ENCODE measurements at places on chromosomes 1 and 21.

DNA sequence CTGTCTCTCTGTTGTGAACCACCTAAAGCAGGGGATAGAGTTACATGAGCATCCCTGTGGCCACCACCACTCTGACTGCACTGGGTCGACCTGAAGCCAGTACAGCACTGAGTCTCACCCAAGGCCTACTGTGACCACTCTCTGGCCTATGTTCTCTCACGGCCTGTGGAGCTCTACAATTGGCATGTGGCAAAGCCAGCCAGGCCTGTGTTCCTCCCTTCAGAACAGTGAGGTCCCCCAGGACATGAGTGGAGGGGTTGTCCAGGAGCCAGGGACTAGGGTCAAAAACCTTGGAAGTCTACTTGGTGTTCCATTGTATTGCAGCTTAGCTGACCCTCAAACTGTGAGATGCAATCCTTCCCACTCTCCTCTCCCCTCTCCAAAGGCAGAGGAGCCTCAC, 42.7 kb upstream of the FMO3 start:
- no peak for DNase-seq

- peak; percentile 89 for DNase-seq
Measured at GRCh38 chr21:42187976-42188653, 30.8 kb upstream of the ABCG1 start.

DNA sequence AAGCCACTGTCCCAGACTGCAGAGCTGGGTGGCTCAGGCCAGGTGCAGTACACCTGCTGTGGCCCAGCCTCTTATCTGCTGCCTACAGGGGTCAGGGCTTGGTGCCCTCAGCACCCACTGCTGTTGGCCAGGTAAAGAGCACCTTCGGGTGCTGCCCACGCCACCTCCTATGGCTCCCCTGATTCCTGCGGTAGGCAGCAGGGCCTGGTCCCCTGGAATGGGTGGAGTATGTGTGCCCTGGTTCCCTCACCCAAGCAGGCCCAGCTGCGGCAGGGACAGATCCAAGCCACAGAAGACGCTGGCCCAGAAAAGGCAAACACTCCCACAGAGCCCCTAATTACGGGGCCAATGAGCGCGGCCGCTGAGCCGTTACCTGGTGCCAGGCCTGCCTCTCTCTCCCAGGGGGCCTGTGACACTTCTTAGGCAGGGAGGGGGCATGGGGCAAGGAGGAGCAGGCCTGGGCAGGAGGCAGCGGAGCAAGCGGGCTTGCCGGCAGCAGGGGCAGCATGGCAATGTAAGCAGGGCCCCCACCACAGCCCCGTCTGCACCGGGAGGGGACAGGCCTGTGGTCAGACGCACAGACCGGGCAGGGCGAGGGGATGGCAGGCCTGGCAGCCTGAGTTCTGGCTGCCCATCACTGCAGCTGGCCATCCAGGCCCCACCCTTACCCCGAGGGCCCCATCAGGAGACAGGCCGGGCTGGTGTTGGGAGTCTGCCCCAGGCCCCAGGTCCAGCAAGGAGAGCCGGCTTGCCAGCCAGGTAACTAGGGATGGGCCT, 19.0 kb downstream of the ESPN start:
- DNase-seq = no peak

GRCh38 chr1:76832521-76832920, 34.8 kb upstream of the ST6GALNAC5 start:
- no peak for DNase-seq

GRCh38 chr1:41795205-41795762, 123.4 kb downstream of the HIVEP3 start:
- DNase-seq = no peak

GRCh38 chr1:98045211-98045766, 124.5 kb upstream of the DPYD start:
- DNase-seq = no peak

DNA sequence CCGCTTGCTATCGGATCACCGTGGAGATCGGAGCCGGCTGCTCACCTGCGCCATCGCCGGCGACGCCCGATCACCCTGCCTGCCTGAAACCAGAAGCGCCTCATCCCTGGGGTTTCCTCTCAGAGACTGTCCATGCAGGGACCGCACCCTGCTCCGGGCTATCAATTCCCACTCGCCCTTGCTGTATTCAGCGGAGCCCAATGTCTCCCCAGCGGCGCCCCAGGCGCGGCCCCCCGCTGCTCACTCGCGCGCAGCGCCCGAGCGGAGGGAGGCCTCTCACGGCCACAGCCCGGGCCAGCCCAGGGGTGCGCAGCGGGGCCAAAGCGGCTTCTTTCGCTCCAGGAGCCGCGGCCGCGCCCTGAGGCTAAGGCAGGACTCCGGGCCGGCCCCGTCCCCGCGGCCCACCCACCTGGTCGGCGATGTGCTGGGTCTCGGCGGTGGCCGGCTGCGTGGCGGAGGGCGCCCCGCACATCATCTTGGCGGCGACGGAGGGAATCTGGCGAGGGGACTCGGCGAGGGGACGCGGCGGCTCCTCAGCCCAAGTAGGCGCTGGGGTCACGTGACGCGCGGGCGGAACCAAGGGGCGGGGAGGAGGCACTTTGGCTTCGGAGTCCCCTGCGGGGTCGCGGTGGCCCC, at the start of gene CSTB:
Gene CSTB, minus strand, starts transcription at position 514 of the 636 bp plus-strand sequence. Its CDS starts 39 bp downstream, at position 475.
- DNase-seq = peak; percentile 84

DNA sequence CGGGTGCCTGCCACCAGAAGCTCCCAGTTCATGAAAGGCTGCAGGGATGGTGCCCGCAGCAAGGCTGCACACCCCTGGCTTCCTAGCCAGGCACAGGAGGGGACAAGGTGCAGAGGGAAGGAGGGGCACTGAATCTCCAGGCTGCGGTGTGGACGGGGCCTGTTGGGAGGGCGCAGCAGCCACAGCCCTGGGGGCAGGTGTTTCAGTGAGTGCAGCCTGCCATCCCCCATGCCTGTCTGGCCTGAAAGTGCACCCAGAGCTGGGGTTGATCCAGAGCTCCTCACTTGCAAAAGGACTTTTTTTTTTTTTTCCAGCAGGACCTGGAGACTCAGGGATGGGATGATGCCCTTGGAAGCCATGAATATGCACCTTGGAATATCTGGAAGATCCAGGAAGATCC, 153.7 kb upstream of the C1orf174 start:
- DNase-seq = no peak

- DNase-seq = no peak
Measured at GRCh38 chr21:34913811-34914210, 135.3 kb downstream of the RUNX1 start.

DNA sequence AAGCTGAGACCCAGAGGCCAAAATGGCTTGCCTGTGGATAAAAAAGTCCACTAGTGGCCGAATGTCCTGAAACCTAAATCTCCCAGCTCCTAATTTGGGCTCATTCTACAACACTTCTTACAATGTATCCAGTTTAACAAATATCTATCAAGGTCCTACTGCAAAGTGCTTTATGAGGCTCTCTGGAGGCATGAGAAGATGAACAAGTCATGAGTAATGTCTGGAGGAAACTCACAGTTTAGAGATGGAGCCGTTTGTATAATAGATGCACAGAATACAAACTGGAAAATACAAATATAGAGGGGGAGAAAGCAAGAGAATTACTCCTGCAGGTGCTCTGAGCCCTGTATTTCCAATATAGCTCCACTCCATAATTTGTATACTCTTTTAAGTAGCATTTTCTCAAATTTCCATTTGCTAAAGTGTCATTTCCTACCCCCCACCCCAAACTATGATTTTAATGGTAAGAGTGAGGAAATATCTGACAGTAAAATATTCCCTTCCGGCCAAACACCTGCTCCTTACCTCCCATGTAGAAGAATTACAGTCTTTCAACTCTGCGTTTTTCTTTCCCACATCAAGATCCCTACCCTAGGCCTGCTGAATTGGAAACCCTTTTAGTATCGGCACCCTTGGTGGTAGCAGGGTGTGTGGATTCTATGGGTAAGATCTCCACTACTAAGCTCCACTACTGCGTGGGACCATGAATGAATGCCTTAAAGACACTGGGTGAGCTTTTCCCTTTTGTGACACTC, 3.3 kb upstream of the ADAMTS5 start:
- no peak for DNase-seq

DNA sequence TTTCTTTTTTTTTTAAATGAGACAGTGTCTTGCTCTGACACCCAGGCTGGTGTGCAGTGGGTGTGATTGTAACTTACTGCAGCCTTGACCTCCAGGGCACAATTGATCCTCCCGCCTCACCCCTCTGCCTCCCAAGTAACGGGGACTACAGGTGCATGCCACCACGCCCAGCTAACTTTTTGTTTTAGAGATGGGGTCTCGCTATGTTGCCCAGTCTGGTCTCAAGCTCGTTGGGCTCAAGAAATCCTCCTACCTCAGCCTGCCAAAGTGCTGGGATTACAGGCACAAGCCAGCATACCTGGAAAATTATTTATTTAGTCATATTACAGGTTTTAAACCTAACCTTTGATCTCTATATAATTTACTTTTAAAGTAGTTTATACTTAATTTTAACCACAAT, 13.4 kb downstream of the LRRC39 start:
- no peak for DNase-seq

DNA sequence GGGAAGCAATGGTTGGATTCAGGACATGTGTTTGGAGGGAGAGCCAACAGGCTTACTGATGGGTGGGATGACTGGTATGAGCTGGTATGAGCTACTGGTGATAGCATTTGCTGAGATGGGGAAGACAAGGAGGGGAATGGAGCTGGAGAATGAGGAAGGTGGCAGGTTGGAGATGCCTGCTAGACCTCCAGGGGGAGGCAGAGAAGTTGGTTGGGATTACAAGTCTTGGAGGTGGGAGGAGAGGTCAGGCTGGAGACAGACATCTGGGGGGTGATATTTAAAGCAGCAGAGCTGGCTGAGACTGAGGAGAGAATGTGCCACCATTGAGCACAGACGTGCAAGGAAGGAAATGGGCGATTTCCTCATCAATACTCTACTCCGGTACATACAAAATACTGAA, 31.8 kb upstream of the ENO1 start:
- DNase-seq = no peak

DNA sequence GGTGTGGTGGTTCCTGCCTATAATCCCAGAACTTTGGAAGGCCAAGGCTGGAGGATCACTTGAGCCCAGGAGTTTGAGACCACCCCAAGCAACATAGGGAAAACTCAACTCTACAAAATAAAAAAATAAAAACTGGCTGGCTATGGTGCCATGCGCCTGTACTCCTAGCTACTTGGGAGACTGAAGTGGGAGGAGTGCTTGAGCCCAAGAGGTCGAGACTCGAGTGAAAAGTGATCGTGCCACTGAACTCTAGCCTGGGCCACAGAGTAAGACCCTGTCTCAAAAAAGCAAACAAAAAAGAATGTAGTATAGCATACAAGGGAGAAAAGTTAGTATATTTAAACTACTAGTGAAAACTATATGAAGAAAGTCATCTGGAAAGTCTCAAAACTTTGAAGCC, 66.7 kb downstream of the ARID4B start:
- no peak for DNase-seq

GRCh38 chr21:33566514-33566913, 22.0 kb downstream of the DONSON start:
- DNase-seq = no peak

DNA sequence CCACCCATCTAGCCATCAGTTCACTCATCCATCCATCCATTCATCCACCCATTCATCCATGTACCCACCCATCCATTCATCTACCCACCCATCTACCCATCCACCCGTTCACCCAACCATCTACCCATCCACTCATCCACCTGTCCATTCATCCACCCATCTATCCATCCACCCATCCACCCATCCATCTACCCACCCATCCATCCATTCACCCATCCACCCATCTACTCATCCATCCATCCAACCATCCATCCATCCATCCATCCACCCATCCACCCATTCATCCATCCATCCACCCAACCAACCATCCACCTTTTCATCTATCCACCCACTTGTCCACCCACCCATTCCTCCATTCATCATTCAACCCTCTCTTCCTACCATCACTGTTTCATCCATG, 80.3 kb downstream of the KIF14 start:
- DNase-seq = no peak

DNA sequence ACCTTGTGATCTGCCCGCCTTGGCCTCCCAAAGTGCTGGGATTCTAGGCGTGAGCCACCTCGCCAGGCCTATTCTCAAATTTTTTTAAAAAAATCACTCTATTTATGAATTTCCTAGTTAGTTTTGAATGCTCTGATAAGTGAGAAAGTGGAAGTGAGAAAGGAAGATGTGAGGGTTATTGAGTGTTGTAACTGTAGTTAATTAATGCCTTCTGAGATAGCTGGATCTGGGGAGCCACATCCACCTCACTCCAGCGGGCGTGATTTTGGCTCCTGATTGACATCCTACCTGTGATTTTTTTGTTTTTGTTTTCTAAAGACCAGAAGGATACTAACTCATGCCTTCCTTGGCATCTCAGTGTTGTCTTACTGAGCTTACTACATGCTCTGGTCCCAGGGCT, 65.6 kb downstream of the ST3GAL3 start:
- no peak for DNase-seq

- no peak for DNase-seq
Measured at GRCh38 chr1:68723791-68724190, 226.9 kb upstream of the DEPDC1 start.

DNA sequence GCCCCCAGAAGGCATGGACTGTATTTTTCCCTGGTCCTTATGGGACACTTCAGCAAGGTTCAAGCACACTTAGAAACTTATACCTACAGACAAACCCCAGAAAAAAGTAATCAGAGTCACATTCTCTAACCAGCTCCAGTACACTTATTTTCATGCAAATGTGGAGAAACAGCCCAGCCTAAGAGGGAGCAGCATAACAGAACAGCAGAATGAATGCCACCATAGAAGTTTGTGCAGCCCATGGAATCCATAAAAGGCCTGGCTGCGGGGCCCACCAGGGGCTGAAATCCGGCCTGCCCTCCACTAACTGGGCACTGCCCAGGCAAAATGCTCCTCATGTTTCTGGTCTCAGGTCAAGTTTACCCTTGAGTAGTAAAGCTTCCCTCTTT, 60.4 kb upstream of the ATP1A1 start:
- DNase-seq = no peak

DNA sequence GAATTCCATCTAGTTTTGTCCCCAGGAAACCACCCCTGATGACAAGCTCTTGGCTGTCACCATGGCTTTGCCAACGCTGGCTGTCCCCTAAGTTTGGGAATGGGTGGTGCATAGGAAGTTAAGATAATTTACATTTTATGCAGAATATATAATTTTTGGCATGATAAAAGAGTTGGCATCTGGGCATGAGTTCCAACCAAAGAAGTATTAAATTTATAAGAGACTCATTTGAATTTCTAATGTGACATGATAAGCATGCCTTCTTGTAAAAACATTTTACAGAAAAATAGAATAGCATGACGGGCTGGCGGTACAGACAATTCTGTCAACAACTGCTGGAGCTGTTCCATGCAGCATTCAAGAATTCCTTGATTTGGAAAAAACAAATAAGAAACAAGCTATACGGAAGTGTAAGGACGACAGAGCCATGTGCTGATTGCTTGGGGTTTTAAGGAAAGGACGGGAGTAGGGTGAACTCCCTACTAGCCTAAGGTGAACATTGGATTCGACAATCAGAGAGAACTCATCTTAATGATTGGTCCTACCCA, 106.8 kb upstream of the C1orf21 start:
- DNase-seq = no peak
